Heart left ventricle (tissue), 16 donors: ENCODE measurements at places on chromosomes 3 and 15. TPM values are rescaled to one million over a fixed set of nuclear protein-coding genes. Genes with fewer than 3 reads are reported as not detected.

DNA sequence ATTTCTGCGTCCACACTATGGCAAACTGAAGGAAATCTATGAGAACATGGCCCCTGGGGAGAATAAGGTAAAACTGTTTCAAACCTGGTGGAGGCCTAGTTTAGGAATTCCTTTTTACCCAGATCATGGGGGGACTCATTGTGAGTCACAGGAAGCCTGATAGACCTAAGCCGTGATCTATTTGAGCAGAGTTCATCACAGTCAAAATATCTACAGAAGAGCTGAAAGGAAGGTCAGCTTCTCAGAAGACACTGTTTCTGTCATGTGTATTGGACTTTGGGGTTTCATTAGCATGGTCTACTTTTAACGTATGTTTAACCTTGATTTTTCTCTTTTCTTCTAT lies 1.3 kb downstream of the PSMD2 start:
- no peaks in the 10 kb centered on the region for H3K27me3 ChIP-seq
- H3K36me3 ChIP-seq, result peaks cover 37% of the 10 kb centered on the region
- DNase-seq, result no peak
- no peaks in the 10 kb centered on the region for H3K4me1 ChIP-seq

Gene HRG
- 0.04 TPM for polyA plus RNA-seq

GRCh38 chr15:40115670-40116093 lies 7.0 kb upstream of the BMF start:
- no peak for DNase-seq
- no peaks in the 10 kb centered on the region for H3K36me3 ChIP-seq
- peaks cover 2% of the 10 kb centered on the region for H3K27me3 ChIP-seq
- H3K27ac ChIP-seq, result no peak overlapping the region
- no peak overlapping the region for H3K4me3 ChIP-seq
- H3K4me1 ChIP-seq, result no peaks in the 10 kb centered on the region

Gene TTLL13
- 0.11 TPM for polyA plus RNA-seq

DNA sequence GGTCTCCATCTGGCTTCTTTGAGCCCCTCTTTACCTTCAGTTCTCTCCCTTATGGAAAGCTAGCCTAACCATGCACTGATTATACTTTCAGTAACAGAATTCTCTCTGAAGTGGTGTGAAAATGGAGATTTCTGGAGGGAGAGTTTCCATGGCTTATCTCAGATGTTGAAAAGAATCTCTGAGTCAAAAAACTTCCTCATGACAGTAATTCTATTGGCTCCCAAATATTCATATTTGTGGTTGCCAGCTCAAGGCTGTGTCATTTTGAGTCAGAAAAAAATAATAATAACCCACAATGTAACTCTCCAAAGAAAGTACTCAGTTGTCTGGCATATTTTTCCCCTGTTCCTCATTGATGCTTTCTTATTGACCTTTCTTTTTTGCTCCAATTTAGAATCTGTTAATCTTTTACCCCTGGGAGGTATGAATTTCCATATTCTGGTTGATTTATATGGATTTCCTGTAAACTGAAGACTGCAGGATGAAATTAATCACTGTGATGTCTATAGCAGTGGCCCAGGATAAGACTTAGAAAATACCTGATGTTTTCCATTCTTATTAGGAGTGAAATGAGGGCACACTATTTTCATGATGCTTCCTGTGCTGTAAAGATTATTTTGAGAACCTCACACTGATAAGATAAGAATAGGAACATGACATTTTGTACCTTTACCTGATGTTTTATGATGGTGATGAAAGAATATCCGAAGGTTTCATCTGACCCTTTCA lies 149.5 kb upstream of the EPHA3 start:
- no peaks in the 10 kb centered on the region for H3K27me3 ChIP-seq
- no peak overlapping the region for H3K4me3 ChIP-seq
- H3K4me1 ChIP-seq, result peaks cover 8% of the 10 kb centered on the region
- H3K27ac ChIP-seq, result peak overlapping the region; percentile 56
- no peaks in the 10 kb centered on the region for H3K36me3 ChIP-seq

DNA sequence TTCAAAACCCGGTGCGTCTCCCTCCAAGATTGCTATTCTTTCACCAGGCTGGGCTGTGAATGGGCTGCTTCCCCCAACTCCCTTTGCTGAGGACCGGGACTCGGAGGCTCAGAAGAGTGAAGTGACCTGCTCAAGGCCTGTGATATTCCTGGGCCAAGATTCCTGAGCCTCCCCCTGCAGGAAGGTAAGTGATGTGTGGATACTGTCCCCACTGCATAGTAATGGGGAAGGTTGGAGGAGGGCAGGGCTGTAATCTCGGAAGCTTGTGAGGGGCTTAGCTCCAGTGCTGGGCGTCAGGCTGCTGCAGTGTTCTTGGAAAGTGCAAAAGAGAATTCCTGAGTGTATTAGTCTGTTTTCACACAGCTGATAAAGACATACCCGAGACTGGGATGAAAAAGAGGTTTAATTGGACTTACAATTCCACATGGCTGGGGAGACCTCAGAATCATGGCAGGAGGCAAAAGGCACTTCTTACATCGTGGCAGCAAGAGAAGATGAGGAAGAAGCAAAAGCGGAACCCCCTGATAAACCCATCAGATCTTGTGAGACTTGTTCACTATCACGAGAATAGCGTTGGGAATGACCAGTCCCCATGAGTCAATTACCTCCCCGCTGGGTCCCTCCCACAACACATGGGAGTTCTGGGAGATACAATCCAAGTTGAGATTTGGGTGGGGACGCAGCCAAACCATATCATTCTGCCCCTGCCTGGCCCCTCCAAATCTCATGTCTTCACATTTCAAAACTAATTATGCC lies 67.6 kb downstream of the EFCAB12 start:
- no peaks in the 10 kb centered on the region for H3K27me3 ChIP-seq
- H3K4me3 ChIP-seq, result no peak overlapping the region
- no peak overlapping the region for H3K27ac ChIP-seq
- DNase-seq, result no peak
- no peaks in the 10 kb centered on the region for H3K36me3 ChIP-seq

- no peak overlapping the region for H3K4me3 ChIP-seq
- DNase-seq, result no peak
- peaks cover 46% of the 10 kb centered on the region for H3K4me1 ChIP-seq
Observed at GRCh38 chr3:57949785-57950615, 58.2 kb upstream of the FLNB start.

GRCh38 chr3:150384296-150385212 lies 23.5 kb upstream of the TSC22D2 start:
- no peak overlapping the region for H3K4me3 ChIP-seq
- H3K27me3 ChIP-seq, result no peaks in the 10 kb centered on the region
- H3K27ac ChIP-seq, result no peak overlapping the region
- DNase-seq, result no peak
- peaks cover 11% of the 10 kb centered on the region for H3K4me1 ChIP-seq

- H3K4me3 ChIP-seq, result no peak overlapping the region
- H3K4me1 ChIP-seq, result no peaks in the 10 kb centered on the region
- no peak overlapping the region for H3K27ac ChIP-seq
Observed at GRCh38 chr3:8841472-8841871, 72.1 kb upstream of the OXTR start.

Gene FMN1
- 0.61 TPM for polyA plus RNA-seq

DNA sequence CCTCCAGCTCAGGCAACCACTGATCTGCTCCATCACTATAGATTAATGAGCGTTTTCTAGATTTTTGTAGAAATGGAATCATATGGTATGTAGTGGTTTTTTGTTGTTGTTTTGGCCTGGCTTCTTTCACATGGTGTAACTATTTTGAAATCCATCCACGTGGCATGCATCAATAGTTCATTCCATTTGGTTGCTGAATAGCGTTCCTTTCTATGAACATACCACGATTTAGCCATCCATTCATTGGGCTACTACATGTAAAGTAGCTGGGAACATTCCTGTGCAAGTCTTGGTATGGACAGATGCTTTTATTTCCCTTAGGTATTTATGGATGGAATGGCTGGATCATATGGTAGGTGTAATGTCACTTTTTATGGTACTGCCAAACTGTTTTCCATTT lies 10.7 kb upstream of the CHSY1 start:
- no peak overlapping the region for H3K4me3 ChIP-seq
- no peaks in the 10 kb centered on the region for H3K36me3 ChIP-seq
- no peaks in the 10 kb centered on the region for H3K27me3 ChIP-seq
- H3K27ac ChIP-seq, result no peak overlapping the region

Gene KLHL40
- 6.8 TPM for polyA plus RNA-seq

Gene MB21D2
- 3.0 TPM for polyA plus RNA-seq

GRCh38 chr3:9820946-9821345 lies 10.9 kb downstream of the TTLL3 start:
- no peak for DNase-seq
- no peaks in the 10 kb centered on the region for H3K4me1 ChIP-seq
- no peak overlapping the region for H3K27ac ChIP-seq
- H3K4me3 ChIP-seq, result no peak overlapping the region
- H3K36me3 ChIP-seq, result no peaks in the 10 kb centered on the region
- no peaks in the 10 kb centered on the region for H3K27me3 ChIP-seq

DNA sequence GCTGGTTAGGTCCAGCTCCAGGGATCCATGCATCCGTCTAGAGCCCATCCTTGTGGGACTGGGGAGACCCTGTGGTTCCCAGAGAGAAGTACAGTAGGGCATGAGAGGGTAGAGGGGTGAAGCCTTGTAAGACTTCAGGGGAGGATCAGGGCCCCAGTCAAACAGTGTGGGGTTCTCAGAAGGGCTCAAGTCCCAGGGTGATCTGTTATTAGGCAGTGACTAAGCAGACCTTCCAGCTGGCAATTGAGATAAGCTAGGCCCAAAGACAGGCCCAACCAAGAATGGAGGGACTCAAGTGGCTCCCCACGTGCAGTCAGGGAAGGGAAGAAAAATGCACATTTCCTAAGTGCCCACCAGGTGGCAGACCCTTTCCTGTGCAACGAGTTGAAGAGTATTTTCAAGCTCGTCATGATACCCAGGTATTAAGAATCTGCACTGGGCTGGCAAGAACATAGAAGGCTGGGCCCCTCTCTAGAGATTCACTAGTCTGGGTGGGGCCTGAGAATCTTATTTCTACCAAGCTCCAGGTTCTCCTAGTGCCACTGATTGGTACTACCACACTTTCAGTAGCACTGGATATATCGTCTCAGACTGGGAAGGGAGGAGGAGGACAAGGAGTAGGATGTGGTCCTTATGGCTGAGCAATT lies 240.8 kb downstream of the NR1D2 start:
- peaks cover 13% of the 10 kb centered on the region for H3K4me1 ChIP-seq
- no peak overlapping the region for H3K4me3 ChIP-seq
- H3K36me3 ChIP-seq, result no peaks in the 10 kb centered on the region
- H3K27me3 ChIP-seq, result no peaks in the 10 kb centered on the region
- DNase-seq, result peak; percentile 42
- no peak overlapping the region for H3K27ac ChIP-seq

GRCh38 chr3:137409584-137409983 lies 354.5 kb upstream of the SOX14 start:
- H3K36me3 ChIP-seq, result no peaks in the 10 kb centered on the region
- no peaks in the 10 kb centered on the region for H3K27me3 ChIP-seq
- H3K4me3 ChIP-seq, result no peak overlapping the region
- DNase-seq, result no peak
- no peak overlapping the region for H3K27ac ChIP-seq

- no peak overlapping the region for H3K4me3 ChIP-seq
- no peak for DNase-seq
- no peaks in the 10 kb centered on the region for H3K4me1 ChIP-seq
- peaks cover 2% of the 10 kb centered on the region for H3K27me3 ChIP-seq
- no peak overlapping the region for H3K27ac ChIP-seq
- no peaks in the 10 kb centered on the region for H3K36me3 ChIP-seq
Observed at GRCh38 chr3:55782351-55782750, 295.2 kb upstream of the WNT5A start.

DNA sequence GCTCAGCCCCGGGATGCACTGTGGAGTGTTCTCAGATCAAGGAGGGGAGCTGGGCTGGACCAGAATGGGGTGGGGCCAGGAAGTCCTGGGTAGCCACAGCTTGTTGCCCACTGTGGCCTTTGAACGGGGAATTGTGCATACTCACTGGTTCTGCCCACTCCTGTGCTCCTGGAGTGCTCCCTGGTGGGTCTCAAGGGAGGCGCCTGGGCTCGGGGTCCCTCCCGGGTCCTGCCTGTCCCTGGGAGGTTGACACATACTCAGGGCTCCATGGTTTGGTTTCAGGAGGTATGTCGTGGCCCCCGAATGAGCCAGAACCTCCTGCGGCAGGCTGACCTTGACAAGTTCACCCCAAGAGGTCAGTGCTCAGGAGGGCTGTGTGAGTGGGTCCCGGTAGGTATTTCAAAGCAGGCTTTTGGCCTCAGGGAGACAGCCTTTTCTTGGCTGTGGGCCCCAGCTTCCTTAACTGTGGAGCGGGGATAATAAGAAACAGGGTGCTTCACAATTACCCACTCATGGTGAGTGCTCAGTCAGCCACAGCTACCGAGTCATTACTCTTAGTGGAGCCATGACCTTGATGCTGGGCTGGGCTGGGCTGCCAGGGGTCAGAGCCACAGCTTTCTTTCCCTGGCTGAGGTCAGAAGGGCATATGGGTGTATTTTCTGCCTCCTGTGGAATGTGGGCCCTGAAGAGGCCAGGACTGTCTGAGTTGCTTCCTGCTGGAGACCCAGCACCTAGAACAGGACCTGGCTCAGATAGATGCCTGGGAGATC lies 7.6 kb downstream of the DNAH1 start:
- no peaks in the 10 kb centered on the region for H3K36me3 ChIP-seq
- H3K4me1 ChIP-seq, result peaks cover 12% of the 10 kb centered on the region
- peak; percentile 44 for DNase-seq
- no peaks in the 10 kb centered on the region for H3K27me3 ChIP-seq

GRCh38 chr15:62828364-62828763 lies 214.2 kb upstream of the TPM1 start:
- H3K36me3 ChIP-seq, result no peaks in the 10 kb centered on the region
- H3K4me3 ChIP-seq, result no peak overlapping the region
- no peaks in the 10 kb centered on the region for H3K4me1 ChIP-seq
- DNase-seq, result no peak
- no peak overlapping the region for H3K27ac ChIP-seq

GRCh38 chr3:71718072-71718471 lies 7.1 kb downstream of the EIF4E3 start:
- H3K4me3 ChIP-seq, result no peak overlapping the region
- no peaks in the 10 kb centered on the region for H3K4me1 ChIP-seq
- no peak for DNase-seq
- H3K27me3 ChIP-seq, result no peaks in the 10 kb centered on the region

DNA sequence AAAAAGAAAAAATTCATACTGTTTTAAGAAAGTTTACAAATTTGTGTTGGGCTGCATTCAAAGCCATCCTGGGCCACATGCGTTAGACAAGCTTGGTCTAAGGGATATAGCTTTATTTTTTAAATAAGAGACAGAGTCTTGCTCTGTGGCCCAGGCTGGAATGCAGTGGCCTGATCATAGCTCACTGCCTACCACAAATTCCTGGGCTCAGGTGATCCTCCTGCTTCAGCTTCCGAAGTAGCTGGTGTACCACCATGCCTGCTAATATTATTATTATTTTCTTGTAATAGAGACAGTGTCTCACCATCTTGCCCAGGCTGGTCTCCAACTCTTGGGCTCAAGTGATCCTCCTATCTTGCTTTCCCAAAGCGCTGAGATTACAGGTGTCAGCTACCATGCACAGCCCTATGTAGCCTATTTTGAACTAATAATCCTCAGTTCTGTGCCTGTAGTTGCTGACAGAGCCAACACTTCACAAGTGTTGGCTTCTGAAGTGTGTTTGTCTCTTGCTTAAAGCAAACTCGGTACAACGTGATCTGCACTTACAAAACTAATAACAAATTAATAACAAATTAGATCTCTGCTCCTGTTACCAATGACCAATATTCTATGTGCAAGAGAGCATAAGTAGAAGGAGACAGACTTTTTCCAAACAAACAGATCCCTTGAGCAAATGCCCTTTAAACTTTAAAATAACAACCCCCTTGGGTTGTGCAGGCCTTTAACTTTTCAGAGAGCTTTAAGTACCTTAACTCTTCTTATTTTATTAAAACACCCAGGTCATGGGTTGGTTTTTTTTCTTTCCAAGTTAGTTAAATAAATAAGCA lies 135.2 kb downstream of the VGLL4 start:
- DNase-seq, result no peak
- peaks cover 38% of the 10 kb centered on the region for H3K4me1 ChIP-seq
- H3K36me3 ChIP-seq, result no peaks in the 10 kb centered on the region
- no peaks in the 10 kb centered on the region for H3K27me3 ChIP-seq
